SJSA1 (cell line): ENCODE measurements at places on chromosomes 6 and 20. TPM values are rescaled to one million over a fixed set of nuclear protein-coding genes. Genes with fewer than 3 reads are reported as not detected.

Gene SPATA25
- total RNA-seq = 0.89 TPM in 1 of 2 replicates, not detected in the other

Gene SERINC3
- 69.2 and 76.1 TPM in 2 replicates for total RNA-seq

DNA sequence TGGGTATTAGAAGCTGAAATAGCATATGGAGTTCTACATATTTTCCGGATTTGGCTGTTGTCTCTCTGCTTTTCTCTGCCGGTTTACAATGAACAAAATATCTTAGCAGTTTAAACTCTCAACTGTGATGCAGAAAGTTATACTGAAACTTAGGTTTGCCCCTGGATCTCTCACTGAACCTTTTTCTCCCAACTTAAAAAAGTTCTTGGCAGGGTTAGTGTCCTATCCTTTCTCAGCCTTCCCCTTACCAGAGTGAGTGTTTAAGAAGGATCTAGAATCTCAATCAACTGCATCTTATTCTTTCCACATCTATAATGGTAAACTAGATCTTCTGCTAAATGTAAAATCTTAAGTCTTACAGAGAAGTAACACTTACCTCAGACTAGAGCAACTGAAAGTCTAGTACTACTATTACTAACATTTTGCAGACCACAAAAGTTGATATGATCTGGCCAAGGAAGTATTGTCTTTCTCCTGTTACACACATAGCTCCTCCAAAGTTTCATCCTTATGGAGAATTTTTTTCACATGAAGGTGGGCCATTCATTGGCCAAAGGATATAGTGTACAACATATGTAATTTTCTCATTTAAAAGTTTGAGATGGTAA is 392.3 kb upstream of the RUNX2 start:
- no peaks in the 10 kb centered on the region for H3K4me1 ChIP-seq
- H3K27ac ChIP-seq = no peak overlapping the region
- H3K4me3 ChIP-seq = no peak overlapping the region
- H3K36me3 ChIP-seq = no peaks in the 10 kb centered on the region

DNA sequence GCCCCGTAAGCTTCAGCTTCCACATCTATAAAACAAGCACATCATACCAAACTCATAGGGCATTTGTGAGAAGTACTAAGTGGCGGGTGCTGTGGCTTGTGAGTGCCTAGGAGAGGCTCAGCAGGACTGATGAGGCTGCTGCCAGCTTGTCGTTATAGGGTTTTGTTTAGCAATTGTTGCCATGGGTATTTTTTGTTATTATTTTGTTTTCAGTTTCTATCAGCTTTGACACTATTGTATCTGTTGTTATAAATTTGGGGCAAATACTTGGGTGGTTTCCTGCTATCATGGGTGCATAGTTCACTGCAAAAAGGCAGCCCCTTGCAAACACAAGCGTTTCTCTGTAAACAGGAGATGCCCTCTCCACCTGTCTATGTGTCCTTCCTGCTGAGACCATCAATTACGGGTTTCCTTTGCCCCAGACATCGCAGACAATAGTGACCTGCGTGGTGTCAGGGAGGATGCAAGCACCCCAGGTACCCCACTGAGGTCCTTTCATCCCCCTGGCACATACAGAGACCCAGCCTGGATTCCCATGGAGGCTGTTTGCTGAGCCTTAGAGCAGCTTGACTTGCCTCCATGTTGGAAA is 3.1 kb upstream of the CCDC167 start:
- peaks cover 7% of the 10 kb centered on the region for H3K4me1 ChIP-seq
- H3K27me3 ChIP-seq = no peaks in the 10 kb centered on the region
- no peak overlapping the region for H3K27ac ChIP-seq
- DNase-seq = no peak
- H3K4me3 ChIP-seq = no peak overlapping the region
- H3K36me3 ChIP-seq = no peaks in the 10 kb centered on the region

DNA sequence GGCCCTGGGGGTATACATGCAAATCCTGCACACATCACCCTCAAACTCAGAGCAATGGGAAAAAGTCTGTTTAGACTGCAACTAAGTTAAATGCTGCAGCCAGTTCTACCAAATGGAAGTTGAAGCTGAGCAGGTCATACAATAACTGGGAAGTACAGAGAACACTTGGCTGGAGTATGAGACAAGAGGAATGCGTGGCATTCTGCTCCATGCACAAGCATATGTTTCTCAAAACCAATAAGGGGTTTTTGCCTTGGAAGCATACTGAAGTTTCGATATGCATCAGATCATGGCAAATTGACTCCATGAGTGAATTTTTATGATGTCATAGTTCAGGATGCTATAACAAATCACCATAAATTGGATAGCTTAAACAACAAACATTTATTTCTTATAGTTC is 193.8 kb downstream of the COL12A1 start:
- no peaks in the 10 kb centered on the region for H3K27me3 ChIP-seq
- H3K36me3 ChIP-seq = no peaks in the 10 kb centered on the region
- no peaks in the 10 kb centered on the region for H3K4me1 ChIP-seq
- DNase-seq = no peak
